NCI-H1105 (cell line): ENCODE measurements at places on chromosomes 5 and 9.

GRCh38 chr9:3931058-3931457, 368.8 kb downstream of the GLIS3 start:
- no peak for DNase-seq

- no peak for DNase-seq
Observed at GRCh38 chr5:102623329-102624065, 124.7 kb upstream of the SLCO6A1 start.

GRCh38 chr9:108903420-108904103, 30.4 kb downstream of the ELP1 start:
- DNase-seq = no peak

GRCh38 chr5:95317085-95317484, 32.2 kb upstream of the MCTP1 start:
- DNase-seq = no peak

DNA sequence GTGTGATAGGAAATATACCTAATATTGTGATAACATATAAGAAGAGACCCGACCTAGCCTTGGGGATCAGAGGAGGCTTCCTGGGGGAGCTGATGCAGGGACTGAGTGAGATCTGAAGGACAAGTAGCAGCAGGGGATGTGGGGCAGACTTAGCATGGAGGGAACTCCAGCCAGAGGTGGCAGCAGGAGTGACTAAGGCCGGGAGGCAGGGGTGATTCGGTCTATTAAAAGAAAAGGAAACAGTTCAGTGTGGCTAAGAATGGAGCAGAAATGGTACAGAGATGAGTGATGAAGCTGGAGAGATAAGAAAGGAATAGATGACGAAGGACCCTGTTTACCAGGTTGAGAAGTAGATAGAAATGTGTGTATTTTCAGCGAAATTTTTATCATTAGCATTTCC, 408.8 kb downstream of the ENC1 start:
- DNase-seq = no peak
